WTC11 (cell line): ENCODE measurements at places on chromosomes 2 and 18. TPM values are rescaled to one million over a fixed set of nuclear protein-coding genes. Genes with fewer than 3 reads are reported as not detected.
A peak's percentile ranks its signal among the peaks of the same experiment; 100 is the strongest.

DSG1 gene
- total RNA-seq = 0.07 to 0.09 TPM in 2 of 3 replicates, not detected in the other

DHRS9 gene
- not detected in 3 replicates for total RNA-seq

IKZF2 gene
- 4.1 to 5.2 TPM (median 4.2 TPM) in 3 replicates for total RNA-seq

ERBB4 gene
- 1.6 to 1.8 TPM (median 1.6 TPM) in 3 replicates for total RNA-seq

GRCh38 chr2:237452861-237453260 is 34.2 kb upstream of the MLPH start:
- peaks cover 24% of the 10 kb centered on the region for H3K27me3 ChIP-seq
- H3K36me3 ChIP-seq = no peaks in the 10 kb centered on the region
- H3K4me1 ChIP-seq = peaks cover 21% of the 10 kb centered on the region
- H3K27ac ChIP-seq = no peak overlapping the region
- DNase-seq = no peak

DNA sequence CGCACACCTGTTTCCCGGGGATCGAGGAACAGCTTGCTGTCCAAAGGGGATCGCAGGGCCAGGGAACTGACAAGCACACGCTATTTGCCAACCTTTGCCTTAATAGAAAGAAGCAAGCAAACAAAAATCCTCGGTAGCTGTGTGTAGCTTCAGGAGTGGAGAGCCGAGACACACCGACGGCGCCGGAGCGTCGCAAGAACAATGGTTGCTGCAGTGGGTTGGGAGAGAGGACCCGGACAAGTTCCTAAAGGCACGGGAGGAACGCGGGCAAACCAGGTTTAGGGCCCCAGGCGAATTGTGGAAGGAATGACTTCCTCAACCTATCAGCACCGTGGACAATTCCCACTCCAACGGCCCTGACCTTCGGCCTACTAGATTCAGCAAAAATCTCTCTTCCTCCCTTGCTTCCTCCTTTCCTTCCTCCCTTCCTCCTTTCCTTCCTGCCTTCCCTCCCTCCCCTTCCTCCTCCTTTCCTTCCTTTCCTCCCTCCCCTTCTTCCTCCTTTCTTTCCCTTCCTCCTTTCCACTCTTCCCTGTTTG is 4.9 kb upstream of the NEUROD1 start:
- H3K36me3 ChIP-seq = no peaks in the 10 kb centered on the region
- peaks cover 100% of the 10 kb centered on the region for H3K27me3 ChIP-seq
- H3K4me1 ChIP-seq = peaks cover 57% of the 10 kb centered on the region
- H3K27ac ChIP-seq = no peak overlapping the region
- peak overlapping the region; percentile 34 for H3K4me3 ChIP-seq
- DNase-seq = peak; percentile 69

DNA sequence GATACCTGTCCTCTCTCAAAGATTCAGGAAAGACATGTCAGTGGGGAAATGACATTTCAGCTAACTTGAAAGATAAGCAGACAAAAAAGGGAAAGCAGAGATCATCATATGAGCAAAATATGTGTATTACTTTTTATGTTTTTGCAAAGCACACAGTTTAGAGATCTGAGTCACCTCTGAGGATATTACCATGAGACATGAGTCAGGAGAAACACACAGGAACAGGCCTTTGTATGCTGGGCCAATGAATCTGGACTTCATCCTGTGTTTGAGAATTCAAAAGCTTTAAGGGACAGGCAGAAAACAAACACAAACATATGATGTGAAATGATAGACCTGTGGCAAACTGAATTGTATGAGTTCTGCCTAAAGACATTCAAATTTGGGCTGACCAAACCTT is 306.0 kb upstream of the EPC2 start:
- no peak overlapping the region for H3K27ac ChIP-seq
- H3K4me1 ChIP-seq = peaks cover 4% of the 10 kb centered on the region
- DNase-seq = no peak
- peaks cover 11% of the 10 kb centered on the region for H3K36me3 ChIP-seq
- no peak overlapping the region for H3K4me3 ChIP-seq
